ENCODE measurements at places on chromosomes 3 and 15. TPM values are rescaled to one million over a fixed set of nuclear protein-coding genes. Genes with fewer than 3 reads are reported as not detected.

CHRNA3 gene
- not detected for total RNA-seq

BCL6 gene
- 2.2 TPM for total RNA-seq

CACNA2D3 gene
- not detected for total RNA-seq

BOC gene
- total RNA-seq: under 0.01 TPM

CLCN2 gene
- total RNA-seq: 5.4 TPM

ACY1 gene
- total RNA-seq: 20.6 TPM

CGNL1 gene
- total RNA-seq: 21.1 TPM

SPATA12 gene
- total RNA-seq: 0.17 TPM

CYP8B1 gene
- not detected for total RNA-seq

SOX14 gene
- not detected for total RNA-seq

C3orf85 gene
- not detected for total RNA-seq

ZBTB47 gene
- 19.6 TPM for total RNA-seq

FILIP1L gene
- total RNA-seq: 42.7 TPM

KLHL6 gene
- 5.1 TPM for total RNA-seq

All from dermis blood vessel endothelial cell (primary cell).